ENCODE measurements at places on chromosomes 6 and 20.

GRCh38 chr20:41160686-41161085 is 23.3 kb downstream of the PLCG1 start:
- DNase-seq = no peak

DNA sequence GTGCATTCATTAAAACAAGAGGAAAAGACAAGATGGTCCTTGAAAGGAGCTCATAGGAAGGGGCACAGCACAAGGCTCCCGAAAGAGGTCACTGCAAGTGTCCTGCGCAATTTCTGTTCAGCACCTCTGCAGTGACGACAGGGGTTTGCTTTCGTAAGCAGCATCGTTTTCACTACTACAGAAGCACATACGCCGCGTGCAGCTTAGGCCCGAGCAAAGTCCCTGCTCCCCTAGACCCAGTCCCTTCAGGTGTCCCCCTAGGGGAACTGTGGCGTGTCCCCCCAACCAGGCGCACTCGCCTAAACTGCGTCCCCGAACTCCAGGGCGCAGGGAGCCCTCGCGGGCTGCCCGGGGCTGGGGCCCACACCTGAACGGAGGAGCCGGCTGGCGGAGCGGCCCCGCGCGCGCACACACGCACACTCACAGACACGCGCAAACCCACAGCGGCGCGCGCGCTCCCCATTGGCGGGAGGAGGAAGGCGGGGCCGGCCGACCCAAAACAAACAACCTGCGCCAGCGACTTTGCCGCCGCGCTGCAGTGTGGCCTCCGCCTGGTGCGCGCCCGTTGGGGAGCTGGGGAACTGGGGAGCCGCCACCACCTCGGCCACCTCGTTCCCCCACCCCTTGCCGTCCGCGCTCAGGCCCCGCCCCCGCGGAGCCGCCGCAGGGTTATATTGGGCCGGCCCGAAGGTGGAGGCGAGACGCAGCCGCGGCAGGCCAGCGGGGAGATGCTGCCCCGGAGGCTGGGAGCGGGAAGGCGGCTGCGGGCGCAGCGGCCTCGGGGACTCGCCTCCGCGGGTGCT is at the start of gene FOXQ1:
FOXQ1 (plus strand) TSS at position 699 of the 803 bp plus-strand sequence. CDS start 607 bp downstream, outside the sequence.
- DNase-seq = no peak

GRCh38 chr6:93849857-93850256 is 430.5 kb upstream of the EPHA7 start:
- no peak for DNase-seq

GRCh38 chr6:66103354-66103753 is 396.3 kb upstream of the EYS start:
- no peak for DNase-seq

DNA sequence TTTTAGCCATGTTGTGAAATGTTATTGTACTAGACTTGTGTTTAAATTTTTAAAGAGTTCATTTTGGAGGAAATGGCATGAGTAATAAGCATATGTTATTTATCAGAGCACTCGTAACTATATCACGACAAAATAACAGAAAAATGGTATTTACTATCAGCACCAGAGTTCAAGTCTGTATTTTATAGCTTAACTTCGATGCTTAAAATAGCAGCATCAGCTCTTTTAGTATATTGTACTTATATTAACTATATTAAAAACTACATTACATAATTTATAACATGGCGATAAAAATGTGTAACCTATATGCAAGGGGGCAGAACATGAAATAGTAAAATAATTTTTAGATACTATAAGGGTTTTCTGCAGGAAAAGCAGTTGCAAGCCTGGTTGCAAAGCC is 52.9 kb downstream of the ABRACL start:
- DNase-seq = no peak

- DNase-seq = no peak
These were observed 242.6 kb upstream of the ARID1B start for GRCh38 chr6:156534594-156534993.

DNA sequence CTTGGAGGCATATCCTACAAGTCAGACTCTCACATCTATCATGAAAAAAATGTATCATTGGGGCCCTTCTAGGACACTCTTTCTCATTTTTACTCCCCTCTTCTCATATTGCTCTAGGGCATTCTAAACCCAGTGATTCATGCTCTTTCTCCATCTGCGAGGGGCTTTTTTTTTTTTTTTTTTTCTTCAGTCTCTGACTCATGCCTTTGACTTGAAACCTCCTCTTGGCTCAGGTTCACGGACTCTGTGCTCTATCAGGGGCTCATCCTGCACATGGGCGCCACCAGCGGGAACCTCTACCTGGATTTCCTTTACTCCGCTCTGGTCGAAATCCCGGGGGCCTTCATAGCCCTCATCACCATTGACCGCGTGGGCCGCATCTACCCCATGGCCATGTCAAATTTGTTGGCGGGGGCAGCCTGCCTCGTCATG is 17.8 kb downstream of the SLC22A1 start:
- no peak for DNase-seq

GRCh38 chr6:160883999-160884398 is 107.6 kb upstream of the MAP3K4 start:
- no peak for DNase-seq

DNA sequence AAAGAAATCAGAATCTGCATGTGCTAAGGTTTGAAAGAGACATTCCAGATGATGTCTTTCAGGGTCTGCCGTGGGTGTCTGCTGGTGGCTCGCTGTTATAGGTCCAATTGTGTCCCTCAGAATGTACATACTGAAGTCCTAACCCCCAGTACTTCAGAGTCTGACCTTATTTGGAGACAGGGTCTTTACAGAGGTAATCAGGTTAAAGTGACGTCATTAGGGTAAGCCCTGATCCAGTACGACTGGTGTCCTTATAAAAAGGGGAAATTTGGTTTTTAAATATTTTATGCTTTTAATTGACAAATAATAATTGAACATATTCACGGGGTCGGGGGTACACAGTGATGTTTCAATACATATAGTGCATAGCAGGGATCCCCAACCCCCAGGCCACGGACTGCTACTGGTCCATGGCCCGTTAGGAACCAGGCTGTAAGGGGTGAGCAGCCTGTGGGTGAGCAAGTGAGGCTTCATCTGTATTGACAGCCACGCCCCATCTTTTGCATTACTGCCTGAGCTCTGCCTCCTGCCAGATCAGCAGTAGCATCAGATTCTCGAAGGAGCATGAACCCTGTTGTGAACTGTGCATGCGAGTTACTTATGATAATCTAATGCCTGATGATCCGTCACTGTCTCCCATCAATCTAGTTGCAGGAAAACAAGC is 33.2 kb upstream of the SLC22A23 start:
- no peak for DNase-seq

- DNase-seq = no peak
These were observed 44.9 kb downstream of the ZNF334 start for GRCh38 chr20:46468508-46468907.

- no peak for DNase-seq
These were observed 219.7 kb downstream of the ZMYND8 start for GRCh38 chr20:47136782-47137181.

DNA sequence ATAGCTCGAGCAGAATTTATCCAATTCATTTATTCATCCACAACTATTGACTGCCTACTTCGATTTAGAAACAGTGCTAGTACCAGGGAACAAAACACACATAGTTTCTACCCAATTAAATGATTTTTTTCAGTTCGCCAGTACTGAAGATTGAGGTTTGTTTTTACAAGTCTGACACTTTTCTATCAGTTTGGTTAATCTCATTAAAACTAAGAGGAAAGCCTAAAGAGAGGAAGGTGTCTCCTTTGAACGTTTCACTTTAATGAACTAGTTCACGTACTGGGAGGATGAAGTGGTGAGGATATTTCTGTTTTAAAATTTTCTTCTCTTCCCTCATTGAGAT is 570 bp upstream of the ANKS1A start:
- no peak for DNase-seq

DNA sequence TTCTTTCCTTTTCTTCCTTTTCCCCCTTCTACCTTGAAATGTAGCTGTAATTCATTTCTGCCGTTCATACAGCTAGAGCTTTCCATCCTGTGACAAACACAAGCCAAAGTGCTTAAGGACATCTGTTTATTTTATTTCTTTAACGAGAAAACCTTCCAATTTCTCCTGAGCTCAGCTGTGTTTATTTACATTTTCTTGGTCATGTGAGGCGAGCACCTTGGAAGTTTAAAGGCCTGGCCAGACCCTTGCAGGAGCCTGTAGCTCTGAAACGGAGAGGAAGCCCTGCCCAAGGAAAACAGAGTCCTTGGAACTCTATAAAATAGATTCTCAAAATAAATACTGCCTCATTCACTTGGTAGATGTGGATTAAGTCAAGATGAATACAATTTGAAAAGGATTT is 223.1 kb downstream of the EYA2 start:
- DNase-seq = no peak

GRCh38 chr6:41411961-41412360 is 76.6 kb downstream of the NCR2 start:
- no peak for DNase-seq

DNA sequence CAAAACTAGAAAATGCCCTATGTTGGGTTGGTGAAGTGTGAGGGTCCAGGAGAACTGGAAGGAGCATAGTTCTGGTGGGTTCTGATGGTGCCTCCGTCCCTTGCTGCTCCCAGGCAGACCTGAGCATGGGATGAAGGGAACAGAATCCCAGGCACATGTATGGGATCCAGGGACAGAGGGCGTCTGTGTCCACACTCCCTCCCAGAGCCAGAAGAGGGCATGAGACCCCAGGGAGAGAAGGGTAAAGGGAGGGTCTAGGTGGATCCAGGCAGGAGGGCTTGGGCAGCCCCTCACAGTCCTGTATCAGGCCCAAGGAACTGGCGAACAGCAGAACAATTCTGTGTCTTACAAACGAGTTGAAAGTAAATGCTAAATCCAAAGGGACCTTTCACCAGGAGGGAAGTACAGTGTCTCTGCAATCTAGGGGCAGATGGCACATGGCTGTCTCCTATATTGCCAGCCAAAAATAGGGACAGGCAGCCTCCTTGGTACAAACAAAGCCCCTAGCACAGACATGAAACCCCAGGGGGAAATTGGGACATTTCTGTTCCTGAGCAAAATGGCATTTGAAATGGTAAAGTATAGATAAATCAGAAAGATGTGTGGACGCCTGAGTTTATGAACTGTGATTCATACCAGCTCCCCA is 2.5 kb upstream of the BPIFA1 start:
- DNase-seq = no peak

DNA sequence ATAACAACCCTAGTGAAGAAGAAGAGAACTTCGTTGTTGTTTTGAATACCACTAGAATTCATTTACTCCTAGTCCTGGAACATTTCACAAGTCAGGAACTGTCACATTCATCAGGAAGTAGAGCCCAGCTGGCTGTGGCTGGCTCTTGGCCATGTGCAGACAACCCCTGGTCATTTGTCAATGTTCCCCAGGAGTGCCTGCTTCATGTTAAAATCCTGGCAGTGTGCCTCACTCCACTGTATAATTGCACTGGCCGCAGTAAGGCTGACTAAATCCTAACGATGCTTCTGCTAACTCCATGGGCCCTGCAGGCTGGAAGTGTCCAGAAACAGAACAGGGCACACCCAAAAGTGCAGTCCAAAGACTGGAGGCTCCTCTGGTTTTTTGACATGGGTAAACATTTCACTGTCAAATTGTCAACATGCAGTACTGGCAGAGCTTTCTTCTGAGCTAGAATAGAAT is 41.5 kb upstream of the ADGRF1 start:
- DNase-seq = no peak

GRCh38 chr6:164531736-164532135 is 777.7 kb downstream of the C6orf118 start:
- no peak for DNase-seq

DNA sequence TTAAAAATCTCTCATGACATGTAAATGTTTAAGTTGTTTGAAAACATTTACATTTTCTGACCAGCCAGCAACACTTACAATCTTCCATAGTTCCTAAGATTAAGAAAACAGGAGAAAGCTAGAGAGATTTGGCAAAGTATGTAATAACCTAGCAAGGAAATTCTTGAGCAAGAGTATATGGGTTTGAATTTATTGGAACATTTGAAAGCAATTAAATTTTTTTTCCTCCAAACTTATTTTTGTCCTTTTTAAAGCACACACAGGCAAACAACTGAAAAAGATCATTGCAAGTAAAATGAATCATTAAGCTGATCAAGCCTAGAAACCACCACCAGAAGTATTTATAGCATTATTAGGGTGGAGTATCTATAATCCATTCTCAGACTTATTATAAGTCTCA is 20.1 kb upstream of the ZNF217 start:
- DNase-seq = no peak

Data from activated gamma-delta T cell (primary cell).